Effector CD4-positive, alpha-beta T cell (primary cell): ENCODE measurements at places on chromosomes 6 and 20.

DNA sequence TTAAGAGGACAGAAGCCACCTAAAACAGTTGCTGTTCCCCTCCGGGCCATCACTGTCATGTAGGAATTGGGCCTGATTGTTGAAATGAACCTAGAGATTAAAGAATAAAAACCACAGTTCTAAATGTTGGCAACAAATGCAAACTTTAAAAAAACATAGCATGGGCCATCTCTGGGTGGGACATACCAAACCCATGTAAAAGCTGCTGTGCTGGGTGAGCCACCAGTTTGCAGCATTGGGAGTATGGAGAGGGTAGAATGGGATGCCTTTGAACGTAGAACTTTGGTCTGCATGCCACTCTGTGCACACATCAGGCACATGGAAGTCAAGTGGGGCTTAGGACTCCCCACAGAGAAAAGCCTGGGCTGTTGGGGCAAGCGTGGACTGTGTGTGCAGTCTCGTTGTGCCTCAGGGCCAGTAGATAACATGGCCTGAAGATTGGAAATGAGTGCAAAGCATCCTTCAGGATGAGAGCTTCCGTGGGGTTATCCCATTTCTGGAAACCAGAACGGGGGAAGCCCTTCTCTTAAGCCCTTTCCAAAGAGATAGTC lies 28.1 kb downstream of the EPB41L1 start:
- no peak for DNase-seq

DNA sequence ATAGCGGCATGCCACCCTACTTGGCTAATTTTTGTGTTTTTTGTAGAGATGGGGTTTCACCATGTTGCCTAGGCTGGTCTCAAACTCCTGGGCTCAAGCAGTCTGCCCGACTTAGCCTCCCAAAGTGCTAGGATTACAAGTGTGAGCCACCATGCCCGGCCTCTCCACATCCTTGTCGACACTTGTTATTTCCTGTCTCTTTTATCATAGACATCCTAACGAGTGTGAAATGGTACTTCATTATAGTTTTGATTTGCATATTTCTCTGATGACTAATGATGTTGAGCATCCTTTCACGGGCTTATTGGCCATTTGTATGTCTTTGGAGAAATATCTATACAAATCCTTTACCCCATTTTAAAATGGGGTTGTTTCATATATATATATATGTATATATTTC lies 39.0 kb upstream of the ASXL1 start:
- DNase-seq = no peak

DNA sequence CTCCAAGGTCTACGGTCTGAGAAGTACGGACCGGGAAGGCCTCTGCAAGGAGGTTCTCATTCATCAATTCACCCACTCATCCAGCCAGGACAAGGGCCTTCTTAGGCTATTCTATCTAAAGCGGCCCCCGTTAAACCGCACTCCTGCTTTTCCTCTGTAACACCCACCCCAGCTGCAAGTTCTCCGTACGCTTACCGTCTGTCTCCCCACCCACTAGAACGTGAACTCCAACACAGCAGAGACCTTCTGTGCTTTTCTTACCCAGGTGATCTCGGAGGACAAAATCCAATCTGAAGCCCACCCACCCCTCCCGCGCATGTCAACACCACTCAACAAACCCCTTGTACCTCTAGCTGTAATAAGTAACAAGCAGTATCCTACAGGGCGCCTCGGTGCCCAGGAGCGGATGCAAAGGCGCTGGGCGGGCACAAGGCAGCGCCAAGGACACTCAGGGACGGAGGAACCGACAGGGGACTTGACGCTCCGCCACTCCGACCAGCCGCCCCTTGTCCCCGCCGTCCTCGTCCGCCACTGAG lies 351 bp downstream of the AURKA start:
- no peak for DNase-seq

GRCh38 chr6:97674802-97675201 lies 391.8 kb upstream of the MMS22L start:
- no peak for DNase-seq

DNA sequence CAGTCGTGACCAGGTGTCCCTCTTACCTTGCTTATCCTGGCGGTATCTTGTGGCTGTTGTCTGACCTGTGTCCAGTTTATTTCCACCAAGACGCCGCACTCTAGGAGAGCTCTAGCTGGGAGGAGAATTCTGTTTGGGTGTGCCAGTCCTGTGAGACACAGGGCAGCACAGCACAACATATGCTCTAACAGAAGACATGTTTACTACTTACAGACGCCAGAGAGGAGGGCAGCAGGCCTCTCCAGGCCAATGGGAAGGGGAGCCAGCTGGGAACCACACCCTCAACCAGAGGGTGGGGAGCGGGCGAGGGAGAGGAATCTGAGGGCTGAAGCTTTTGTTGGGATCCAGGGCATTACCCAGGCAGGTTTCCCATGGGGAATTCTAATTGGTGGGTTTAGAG lies 25.2 kb upstream of the FERMT1 start:
- no peak for DNase-seq

GRCh38 chr6:158468666-158469065 lies 91.2 kb upstream of the TMEM181 start:
- no peak for DNase-seq

GRCh38 chr6:10384610-10385523 lies 30.0 kb downstream of the TFAP2A start:
- no peak for DNase-seq
